ENCODE measurements at places on chromosomes 7 and 10.

GRCh38 chr7:134527979-134528371 lies 608 bp downstream of the AKR1B10 start:
- peak; percentile 41 for DNase-seq

DNA sequence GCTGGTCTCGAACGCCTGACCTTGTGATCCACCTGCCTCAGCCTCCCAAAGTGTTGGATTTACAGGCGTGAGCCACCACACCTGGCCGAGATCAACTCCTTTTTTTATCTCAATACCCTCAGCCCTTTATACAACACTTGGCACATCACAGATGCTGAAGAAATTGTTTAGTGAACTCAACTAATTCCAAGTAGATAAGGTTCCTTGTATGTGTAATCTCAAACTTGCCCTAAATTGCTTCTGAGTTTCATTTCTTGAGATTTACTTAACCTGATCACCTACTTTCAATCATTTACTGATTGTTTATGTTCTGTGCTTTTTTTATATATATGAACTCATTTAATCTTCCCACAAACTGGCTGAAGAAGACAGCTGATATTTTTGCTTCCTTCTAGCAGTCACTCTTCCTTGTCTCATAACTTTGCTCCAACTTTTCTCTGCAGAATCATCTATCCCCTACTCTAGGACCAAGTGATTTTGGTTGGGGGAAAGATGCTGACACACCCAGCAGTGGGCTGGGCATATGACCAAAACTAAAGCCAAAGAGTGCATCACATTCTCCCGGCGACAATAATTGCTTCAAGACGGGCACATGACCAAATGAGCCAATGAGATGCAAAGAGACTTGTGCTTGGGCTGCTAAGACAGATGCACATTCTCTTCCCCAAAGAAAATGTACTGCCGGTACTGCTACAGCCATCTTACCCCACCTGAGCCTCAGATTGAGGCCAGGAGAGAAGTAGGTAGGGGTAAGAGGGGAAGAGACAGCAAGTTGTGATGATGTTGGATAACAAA lies 40.3 kb upstream of the ARID5B start:
- peak; percentile 5 for DNase-seq

DNA sequence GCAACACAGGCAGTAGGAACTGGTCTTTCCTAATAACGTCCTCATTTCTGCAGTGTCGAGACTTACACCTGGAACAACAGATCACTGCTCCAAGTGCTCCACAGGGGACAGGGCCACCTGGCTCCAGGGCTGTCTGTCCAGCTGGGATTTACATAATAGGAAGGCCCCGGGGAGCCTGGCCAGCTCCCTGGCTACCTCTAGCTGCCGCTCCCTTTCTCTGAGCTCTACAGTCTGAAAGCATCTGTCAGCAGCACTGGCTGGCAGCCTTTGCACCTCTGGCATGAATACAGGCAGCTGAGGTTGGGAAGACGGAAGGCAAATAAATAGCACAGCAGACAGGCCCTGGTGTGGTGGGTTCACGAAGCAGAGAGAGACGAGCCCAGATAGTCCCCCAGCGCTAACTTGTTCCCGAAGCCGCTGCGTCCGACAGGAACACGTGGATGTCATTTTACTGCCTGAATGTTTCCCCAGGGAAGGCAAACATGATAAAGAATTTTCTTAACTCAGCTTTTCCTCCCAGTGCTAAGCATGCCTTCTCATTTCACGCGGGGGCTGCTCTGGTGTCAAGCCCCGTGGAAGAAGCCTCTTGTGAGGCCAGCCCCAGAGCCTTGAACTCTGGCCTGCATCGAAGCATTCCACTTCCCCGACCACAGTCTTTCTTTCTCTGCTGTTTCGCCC lies 105.4 kb downstream of the ITIH5 start:
- no peak for DNase-seq

DNA sequence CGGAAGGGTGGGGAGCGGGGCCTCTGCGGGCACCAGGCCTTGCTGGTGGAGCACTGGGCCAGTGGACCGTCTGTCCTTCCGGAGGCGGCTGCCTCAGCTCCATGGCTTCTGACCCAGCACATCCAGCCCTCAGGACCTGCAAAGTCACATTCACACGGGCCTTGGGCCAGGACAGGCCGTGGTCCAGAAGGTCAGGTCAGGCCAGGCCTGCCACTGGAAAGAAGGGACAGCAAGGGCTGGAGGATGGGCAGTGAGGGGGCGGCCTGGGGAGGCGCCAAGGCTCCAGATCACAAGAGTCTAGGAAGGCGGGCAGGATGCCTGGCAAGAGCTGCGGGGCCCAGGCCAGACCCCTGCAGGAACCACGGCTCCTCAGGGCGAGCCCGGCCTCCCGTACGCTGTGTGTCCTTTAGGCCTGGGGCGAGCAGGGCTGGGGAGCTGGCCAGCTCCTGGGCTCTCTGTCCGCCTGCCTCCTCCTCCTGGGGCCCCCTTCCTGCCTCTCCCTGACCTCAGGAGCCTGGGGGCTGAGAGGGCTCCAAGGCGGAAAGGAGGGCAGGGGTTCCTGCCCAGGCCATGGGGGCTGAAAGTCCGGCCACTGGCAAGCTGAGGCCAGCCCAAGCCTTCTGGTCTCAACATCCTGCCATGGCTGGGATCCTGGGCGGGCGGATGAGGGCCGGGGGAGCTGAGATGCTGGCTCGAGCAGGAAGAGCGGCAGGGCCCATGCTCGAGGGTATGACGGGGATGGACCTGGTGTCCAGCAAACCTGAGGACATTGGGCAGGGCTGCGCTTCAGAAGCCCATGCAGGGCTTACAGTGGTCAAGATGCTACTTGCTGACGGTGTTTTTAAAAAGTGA lies 225.8 kb downstream of the ELFN1 start:
- no peak for DNase-seq

DNA sequence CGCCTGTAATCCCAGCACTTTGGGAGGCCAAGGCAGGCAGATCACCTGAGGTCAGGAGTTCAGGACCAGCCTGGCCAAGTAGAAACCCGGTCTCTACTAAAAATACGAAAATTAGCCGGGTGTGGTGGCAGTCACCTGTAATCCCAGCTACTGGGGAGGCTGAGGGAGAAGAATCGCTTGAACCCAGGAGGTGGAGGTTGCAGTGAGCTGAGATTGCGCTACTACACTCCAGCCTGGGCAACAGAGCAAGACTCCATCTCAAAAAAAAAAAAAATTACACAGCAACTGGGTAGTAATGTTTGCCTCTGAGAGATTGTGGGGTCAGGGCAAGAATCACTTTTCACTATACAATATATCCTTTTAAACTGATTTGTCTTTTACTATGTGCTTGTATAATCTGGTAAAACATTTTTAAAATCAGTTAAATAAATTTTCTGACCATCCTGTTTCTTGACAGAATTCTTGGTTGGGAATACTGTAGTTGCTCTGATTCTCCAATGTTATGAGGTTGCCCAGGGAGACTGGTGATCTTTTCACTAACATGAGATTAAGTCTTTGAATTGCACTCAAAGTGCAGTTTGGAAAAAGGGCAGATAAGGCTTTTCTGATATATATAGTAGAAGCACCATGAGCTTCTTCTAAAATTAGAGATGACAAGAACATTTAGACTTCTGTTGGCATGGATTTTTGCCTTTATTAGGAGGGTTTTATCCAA lies 1.5 kb downstream of the ENTPD7 start:
- DNase-seq: no peak

DNA sequence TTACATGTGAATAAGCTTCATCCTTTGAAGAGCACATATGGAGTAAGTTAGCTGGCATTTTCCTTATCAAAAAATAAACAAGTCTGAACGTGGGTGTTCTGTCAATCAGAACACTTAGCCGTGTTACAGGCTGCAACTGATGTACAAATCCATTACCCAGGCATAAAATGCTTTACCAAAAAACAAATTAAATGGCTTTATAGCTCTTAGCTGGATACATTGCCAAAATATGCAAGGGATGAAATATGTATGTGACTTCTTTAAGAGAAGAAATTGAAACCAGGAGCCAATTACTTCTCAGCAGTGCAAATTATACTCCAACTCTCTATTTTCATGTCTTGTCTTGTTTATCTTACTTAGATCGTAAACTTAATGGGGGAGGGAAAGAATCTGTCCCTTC lies 214.8 kb downstream of the DGKB start:
- no peak for DNase-seq

DNA sequence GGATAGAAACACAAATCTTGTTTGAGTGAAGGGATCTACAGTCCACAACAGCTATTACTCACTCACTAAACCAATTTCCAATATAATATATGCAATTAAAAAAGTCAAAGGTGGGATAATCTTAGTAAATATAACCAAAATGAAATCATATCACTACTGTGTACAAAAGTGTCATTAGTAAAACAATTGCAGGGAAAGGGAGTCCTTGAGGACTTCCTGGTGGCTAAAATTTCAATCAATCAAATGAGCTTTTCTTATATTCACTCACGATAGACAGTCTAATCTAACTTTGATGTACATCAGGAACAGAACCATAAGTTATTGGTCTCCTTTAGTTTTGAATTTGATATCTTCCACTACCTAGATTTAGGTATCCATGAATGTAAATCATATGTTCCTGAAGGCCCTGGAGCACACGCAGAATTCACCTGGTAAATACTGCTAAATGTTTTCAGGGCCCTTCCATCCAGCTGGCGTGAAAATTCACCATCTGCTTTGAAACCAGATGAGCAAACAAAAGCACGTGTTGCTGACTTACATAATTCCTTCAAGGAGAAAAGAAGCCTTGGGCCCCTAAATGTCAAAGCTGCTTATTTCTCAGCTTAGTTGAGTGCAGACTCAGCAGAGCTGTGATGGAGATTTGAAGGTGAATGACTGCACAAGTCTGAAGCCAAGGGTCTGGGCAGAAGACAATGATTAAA lies 159.3 kb upstream of the TMEM196 start:
- no peak for DNase-seq

DNA sequence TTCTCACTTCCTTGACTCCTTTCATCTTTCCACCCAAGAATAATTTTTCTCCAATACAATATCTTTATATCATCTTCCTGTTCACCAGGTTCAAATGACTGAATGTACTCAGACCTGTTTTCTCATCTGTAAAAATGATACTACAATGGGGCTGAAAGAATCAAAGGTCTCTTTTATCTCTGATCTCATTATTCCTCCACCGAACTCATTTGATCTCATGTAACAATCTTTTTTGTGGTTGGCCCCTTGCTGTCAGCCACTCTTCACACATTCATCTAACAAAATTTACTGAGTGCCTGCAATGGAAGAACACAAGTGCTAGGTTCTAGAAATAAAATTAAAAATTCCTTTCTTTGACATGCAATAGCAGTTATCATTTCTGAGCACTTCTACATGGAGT lies 65.0 kb downstream of the GRM8 start:
- DNase-seq: no peak

- DNase-seq: no peak
Observed at GRCh38 chr7:75619636-75620035, 119.1 kb downstream of the HIP1 start.

DNA sequence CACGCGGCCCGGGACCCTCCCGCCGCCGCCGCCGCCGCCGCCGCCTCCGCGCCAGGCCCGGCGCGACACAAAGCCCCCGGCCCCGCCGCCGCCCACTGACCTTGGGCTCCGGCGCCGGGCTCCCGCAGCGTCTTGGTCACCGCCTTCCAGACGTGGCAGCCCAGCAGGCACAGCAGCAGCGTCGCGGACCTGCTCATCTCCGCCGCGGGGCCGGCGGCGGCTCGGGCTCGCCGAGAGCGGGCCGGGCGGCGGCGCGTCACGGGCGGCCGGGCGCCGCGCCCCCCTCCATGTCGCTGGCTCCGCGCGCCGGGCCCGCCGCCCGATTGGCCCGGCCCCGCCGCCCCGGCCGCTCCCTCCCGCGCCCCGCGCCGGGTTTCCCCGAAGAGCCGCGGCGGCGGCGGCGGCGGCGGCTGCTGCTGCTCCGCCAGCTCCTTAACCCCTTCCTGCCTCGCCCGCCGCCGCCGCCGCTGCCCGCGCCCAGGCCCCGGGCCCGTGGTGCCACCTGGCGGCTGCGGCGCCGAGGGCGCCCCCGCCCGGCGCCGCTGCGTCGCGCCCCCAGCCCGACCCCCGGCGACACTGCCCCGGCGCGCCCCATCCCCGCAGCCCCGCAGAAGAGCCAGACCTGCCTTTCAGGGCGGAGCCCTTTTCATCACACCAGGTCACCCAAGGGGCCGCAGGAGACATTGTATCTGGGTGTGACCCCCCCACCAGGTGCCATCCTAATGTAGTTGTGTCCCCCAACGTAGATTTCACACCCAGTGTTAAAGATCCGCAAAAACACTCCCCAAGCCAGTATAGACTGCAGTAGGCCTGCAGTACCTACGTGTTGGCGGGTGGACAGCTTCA lies at the start of gene FAM171A1:
FAM171A1 (minus strand) TSS at position 434 of the 846 bp plus-strand sequence; CDS start at position 197, 237 bp downstream.
- peak; percentile 70 for DNase-seq

- DNase-seq: peak; percentile 93
Observed at GRCh38 chr10:125411724-125412123, 251.4 kb upstream of the CTBP2 start.

GRCh38 chr7:34128762-34129161 lies 223.4 kb downstream of the BMPER start:
- DNase-seq: peak; percentile 95

DNA sequence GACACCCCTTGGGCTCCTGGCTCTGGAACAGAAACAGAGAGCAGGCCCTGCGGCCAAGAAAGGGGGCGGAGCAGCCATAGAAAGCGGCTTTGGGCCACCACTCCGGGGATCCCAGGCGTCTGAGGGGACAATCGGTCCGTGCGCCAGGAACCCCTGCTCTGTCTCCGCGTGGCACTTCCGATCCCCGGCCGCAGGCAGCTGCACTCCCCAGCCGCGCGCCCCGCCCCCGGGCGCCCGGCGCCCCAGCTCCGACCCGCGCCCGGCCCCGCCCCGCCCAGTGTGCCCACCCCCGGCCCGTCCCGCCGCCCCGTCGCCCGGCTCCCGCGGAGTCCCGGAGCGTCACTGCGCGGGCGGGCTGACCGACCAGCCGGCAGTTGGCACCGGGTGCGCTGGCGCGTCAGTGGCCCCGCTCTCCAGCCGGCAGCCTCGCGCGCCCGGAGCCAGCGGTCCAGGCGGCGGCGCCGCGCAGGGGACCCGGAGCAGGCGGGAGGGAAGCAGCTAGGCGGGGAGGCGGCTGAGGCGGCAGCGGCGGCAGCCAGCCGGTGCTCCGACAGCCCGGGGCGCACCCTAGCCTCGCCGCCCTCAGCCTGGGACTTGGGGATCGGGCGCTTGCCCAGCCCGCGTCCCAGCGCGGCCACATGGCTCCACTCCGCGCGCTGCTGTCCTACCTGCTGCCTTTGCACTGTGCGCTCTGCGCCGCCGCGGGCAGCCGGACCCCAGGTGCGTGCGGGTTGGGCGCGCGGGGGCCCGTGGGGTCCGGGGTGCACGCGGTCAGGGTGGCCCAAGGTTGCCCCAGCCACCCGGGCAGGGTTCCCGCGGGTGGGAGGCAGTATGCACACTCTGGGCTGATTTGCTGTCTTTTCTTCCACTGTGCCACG lies at the start of gene ADAMTS14:
ADAMTS14 (plus strand) TSS at position 342 of the 878 bp plus-strand sequence; CDS start at position 639, 297 bp downstream.
- peak; percentile 25 for DNase-seq

DNA sequence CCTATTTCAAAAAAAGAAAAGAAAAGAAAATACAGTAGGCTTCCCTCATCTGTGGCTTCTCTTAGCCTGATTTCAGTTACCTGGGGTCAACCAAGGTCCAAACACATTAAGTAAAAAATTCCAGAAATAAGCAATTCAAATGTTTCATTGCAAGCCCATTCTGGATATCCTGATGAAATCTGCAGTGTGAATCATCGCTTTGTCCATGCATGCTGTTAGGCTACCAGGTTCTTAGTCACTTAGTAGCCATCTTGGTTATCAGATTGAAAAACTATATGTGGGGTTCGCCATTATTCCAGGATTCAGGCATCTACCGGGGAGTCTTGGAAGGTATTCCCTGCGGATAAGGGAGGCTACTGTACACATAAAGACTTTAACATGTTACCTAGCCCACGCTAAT lies 991 bp upstream of the FAM204A start:
- peak; percentile 48 for DNase-seq

All from fibroblast of skin of right quadriceps (primary cell).